ENCODE measurements at places on chromosomes 6 and 20. TPM values are rescaled to one million over a fixed set of nuclear protein-coding genes. Genes with fewer than 3 reads are reported as not detected.

- no peaks in the 10 kb centered on the region for H3K36me3 ChIP-seq
- no peaks in the 10 kb centered on the region for H3K4me1 ChIP-seq
- no peak overlapping the region for H3K4me3 ChIP-seq
- DNase-seq = no peak
- H3K27ac ChIP-seq = no peak overlapping the region
- no peaks in the 10 kb centered on the region for H3K27me3 ChIP-seq
These were observed 547.5 kb upstream of the ADGRB3 start for GRCh38 chr6:68087399-68088133.

DNA sequence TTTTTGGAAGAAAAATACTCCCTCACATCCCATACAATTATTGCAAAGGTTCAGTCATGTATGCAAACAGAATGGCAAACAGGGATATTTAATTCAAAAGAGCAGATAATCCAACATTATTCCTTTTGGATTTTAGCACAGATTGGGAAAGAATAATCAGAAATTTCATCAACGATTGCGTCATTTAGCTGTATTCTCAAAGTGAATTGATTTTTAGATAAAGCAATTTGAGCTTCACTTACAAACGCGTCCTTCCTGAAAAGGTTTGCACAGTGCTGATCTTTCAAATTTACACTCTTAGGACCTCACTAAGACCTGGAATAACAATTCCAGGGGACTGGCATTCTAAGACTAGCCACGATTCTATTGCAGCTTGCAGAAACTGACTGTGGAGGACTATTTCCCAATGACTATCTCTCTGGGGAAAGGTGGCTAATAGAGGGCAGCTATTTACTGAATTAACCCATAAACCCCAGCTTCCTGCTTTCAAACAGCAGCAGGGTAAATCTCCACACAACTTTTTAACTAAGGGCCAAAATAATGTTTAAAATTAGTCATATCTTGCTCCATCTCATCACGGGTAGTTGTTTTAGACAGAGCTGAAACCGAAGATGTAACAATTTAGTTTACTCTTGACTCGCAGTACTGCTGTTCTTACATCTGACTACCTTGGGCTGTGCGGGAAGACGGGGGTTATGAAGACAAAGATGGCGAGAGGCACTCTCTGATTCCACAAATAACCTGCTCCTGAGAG lies 131.2 kb upstream of the FAM184A start:
- no peak for DNase-seq
- no peaks in the 10 kb centered on the region for H3K36me3 ChIP-seq
- H3K4me3 ChIP-seq = no peak overlapping the region
- H3K27ac ChIP-seq = no peak overlapping the region
- H3K4me1 ChIP-seq = no peaks in the 10 kb centered on the region
- H3K27me3 ChIP-seq = no peaks in the 10 kb centered on the region

GRCh38 chr20:50724851-50725723 lies 6.3 kb upstream of the PARD6B start:
- H3K36me3 ChIP-seq = no peaks in the 10 kb centered on the region
- peaks cover 35% of the 10 kb centered on the region for H3K4me1 ChIP-seq

- H3K4me1 ChIP-seq = no peaks in the 10 kb centered on the region
- DNase-seq = no peak
- H3K36me3 ChIP-seq = no peaks in the 10 kb centered on the region
- no peak overlapping the region for H3K4me3 ChIP-seq
- H3K27ac ChIP-seq = no peak overlapping the region
These were observed 63.2 kb upstream of the DUSP22 start for GRCh38 chr6:228881-229651.

DNA sequence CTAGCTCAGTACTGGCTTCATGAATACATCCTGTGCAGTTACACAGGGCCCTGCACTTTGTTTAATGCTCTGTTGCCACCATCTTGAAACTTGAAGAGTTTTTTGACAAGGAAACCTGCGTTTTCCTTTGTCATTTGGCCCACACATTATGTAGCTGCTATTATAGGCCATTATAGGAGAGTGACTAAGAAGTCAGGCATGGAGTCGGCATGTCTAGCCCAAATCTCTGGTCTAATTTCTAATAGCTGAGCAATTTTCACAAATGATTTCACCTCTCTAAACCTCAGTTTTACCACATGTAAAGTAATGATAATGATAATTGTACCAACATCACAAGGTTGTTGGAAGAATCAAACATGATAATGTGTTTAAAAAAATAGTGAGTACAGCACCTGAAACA lies 67.1 kb upstream of the MYLIP start:
- no peaks in the 10 kb centered on the region for H3K36me3 ChIP-seq
- no peak overlapping the region for H3K4me3 ChIP-seq
- no peaks in the 10 kb centered on the region for H3K27me3 ChIP-seq
- DNase-seq = no peak

ID4 gene
- total RNA-seq = 0.36 TPM

PRR18 gene
- not detected for total RNA-seq

DNA sequence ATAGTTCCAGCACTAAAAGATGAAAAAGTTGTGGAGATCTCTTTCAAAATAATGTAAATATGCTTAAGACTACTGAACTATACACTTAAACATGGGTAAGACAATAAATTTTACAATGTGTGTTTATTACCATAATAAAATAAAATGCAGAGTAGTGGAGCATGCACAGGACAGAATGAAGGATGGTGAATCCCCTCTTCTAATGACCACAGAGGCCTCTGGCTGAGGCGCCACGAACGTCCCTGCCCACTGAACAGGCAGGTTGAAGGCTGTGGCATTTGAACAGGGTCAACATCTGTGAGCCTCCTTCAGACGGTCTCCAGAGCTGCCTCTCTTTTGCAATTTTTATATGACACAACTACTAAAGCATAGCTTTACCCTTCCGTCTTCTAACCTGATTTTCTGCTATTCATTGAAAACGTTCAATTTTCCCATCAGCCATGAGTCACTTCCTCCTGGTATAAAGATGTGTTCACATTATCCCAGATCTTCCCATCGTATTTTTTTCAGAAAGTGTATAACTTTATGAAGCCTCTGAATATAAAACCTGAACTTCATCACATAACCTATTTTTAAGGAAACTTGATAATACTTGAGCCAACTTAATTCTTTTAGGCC lies 37.8 kb downstream of the ADGRF4 start:
- peaks cover 5% of the 10 kb centered on the region for H3K4me1 ChIP-seq
- no peak overlapping the region for H3K4me3 ChIP-seq
- no peaks in the 10 kb centered on the region for H3K27me3 ChIP-seq
- DNase-seq = no peak
- H3K36me3 ChIP-seq = no peaks in the 10 kb centered on the region

DNA sequence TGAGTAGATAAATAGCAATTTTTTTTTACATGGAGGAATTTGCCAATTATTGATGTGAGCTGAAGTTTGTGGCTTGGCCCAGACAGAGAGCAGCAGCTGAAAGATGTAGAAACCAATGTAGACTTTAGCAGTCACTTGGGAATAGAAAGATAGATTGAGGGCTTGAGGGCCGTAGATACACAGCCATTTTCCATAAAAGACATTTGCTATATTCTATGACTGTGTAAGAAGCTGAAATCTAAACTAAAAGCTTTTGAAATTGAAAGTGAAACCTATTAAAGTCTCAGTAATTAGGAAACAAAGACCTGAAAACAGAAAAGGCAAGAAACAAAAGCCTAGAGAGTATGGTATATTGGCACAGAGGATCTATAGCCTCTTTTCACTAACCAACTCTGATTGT lies 332.7 kb downstream of the CENPW start:
- H3K36me3 ChIP-seq = no peaks in the 10 kb centered on the region
- no peaks in the 10 kb centered on the region for H3K4me1 ChIP-seq
- DNase-seq = no peak
- H3K27ac ChIP-seq = no peak overlapping the region
- H3K4me3 ChIP-seq = no peak overlapping the region
- no peaks in the 10 kb centered on the region for H3K27me3 ChIP-seq

DNA sequence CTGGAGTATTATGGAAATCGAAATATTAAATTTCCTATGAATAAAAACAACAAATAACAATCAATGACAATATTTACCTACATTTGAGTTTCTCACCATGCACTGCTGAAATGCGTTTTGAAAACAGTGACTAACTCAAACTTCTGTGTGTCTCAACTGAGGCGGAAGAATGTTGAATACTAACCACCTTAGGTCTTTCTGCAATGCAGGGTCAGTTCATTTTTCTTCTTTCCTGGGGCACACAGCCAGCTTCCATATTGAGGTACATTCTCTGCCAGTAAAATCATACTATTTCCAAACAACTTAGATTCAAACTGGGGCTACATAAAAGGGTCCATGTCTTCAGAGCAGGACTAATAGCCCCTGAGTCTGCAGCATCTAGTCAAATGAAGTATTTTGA lies 310.1 kb downstream of the UTRN start:
- H3K27me3 ChIP-seq = no peaks in the 10 kb centered on the region
- DNase-seq = no peak
- H3K4me3 ChIP-seq = no peak overlapping the region
- peaks cover 3% of the 10 kb centered on the region for H3K36me3 ChIP-seq
- H3K4me1 ChIP-seq = peaks cover 5% of the 10 kb centered on the region

OXT gene
- total RNA-seq = not detected

GRCh38 chr6:83168556-83168955 lies 24.5 kb downstream of the PGM3 start:
- DNase-seq = no peak
- no peaks in the 10 kb centered on the region for H3K27me3 ChIP-seq
- H3K27ac ChIP-seq = no peak overlapping the region
- peaks cover 8% of the 10 kb centered on the region for H3K36me3 ChIP-seq
- H3K4me1 ChIP-seq = no peaks in the 10 kb centered on the region

DNA sequence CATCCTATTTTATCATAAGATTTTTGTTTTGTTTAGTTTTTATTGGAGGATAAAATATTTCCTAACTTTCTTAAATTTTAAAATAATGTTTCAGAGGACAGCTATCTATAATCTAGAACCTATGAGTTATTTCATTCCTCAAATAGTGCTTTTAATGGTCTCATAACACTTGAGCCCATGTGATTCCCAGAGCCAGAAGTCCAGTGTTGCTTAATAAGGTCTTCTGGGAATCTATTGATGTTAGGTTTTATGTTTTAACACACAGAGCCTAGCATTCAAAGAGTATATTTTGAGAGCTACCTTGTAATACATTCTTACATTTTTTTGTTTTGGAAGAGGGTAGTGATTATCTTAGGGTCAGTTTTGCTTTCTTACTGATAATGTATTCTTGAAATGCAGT lies 200.2 kb downstream of the CENPW start:
- no peaks in the 10 kb centered on the region for H3K27me3 ChIP-seq
- H3K36me3 ChIP-seq = no peaks in the 10 kb centered on the region
- H3K4me1 ChIP-seq = no peaks in the 10 kb centered on the region
- H3K4me3 ChIP-seq = no peak overlapping the region
- H3K27ac ChIP-seq = no peak overlapping the region

GRCh38 chr6:92864966-92865555 lies 554.3 kb downstream of the EPHA7 start:
- H3K4me3 ChIP-seq = no peak overlapping the region
- no peaks in the 10 kb centered on the region for H3K27me3 ChIP-seq
- no peak for DNase-seq
- no peak overlapping the region for H3K27ac ChIP-seq
- no peaks in the 10 kb centered on the region for H3K36me3 ChIP-seq
- no peaks in the 10 kb centered on the region for H3K4me1 ChIP-seq

GRCh38 chr6:15272562-15272961 lies 26.7 kb downstream of the JARID2 start:
- H3K27me3 ChIP-seq = no peaks in the 10 kb centered on the region
- H3K4me3 ChIP-seq = no peak overlapping the region
- no peak overlapping the region for H3K27ac ChIP-seq
- H3K4me1 ChIP-seq = peaks cover 53% of the 10 kb centered on the region

GRCh38 chr20:44651684-44652423 lies at the start of gene ADA:
Gene ADA (minus strand): TSS chr20:44651699. CDS start chr20:44651607, 92 bp downstream.
- no peaks in the 10 kb centered on the region for H3K27me3 ChIP-seq
- peak within 1 kb of the TSS; percentile 67 for H3K4me3 ChIP-seq
- peak; percentile 47 for DNase-seq
- peaks cover 3% of the 10 kb centered on the region for H3K4me1 ChIP-seq
- H3K36me3 ChIP-seq = no peaks in the 10 kb centered on the region

GPANK1 gene
- 17.3 TPM for total RNA-seq

DNA sequence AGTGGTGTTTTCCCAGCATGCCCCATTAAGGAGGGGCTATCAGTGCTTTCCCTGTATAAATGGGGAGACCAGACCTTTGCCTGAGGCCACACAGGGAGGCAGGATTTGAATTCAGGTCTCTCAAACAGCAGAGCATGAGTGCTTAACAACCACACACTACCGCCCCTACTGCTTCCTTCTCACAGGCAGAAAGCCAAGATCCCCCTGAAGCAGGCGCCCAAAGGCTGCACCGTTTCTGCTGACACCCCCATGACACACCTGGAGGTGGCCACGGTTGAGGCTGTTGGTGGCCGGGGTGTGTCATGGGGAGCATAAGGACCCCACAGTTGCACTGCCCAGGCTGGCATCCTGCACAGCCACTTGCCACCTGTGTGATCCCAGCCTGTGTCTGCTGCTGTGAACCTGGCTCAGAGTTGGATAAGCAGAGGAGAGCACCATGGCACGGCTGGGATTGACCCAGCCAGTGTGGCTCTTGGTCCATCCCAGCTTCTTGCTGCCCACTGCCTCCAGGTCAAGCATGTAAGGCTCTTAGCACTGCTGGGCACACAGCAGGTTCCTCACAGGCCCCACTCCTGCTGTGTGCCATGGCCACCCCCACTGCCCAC lies 28.3 kb downstream of the PCK1 start:
- no peak for DNase-seq
- H3K36me3 ChIP-seq = no peaks in the 10 kb centered on the region
- H3K27me3 ChIP-seq = no peaks in the 10 kb centered on the region
- H3K27ac ChIP-seq = no peak overlapping the region
- no peak overlapping the region for H3K4me3 ChIP-seq

- H3K4me3 ChIP-seq = no peak overlapping the region
- no peaks in the 10 kb centered on the region for H3K27me3 ChIP-seq
- DNase-seq = no peak
- no peak overlapping the region for H3K27ac ChIP-seq
These were observed 90.5 kb upstream of the VGLL2 start for GRCh38 chr6:117174835-117175360.

IP6K3 gene
- total RNA-seq = 570 TPM

GRCh38 chr6:136365776-136366354 lies 76.2 kb upstream of the BCLAF1 start:
- no peak overlapping the region for H3K27ac ChIP-seq
- no peak overlapping the region for H3K4me3 ChIP-seq
- H3K36me3 ChIP-seq = no peaks in the 10 kb centered on the region
- H3K4me1 ChIP-seq = no peaks in the 10 kb centered on the region
- no peaks in the 10 kb centered on the region for H3K27me3 ChIP-seq
- DNase-seq = peak; percentile 43

DNA sequence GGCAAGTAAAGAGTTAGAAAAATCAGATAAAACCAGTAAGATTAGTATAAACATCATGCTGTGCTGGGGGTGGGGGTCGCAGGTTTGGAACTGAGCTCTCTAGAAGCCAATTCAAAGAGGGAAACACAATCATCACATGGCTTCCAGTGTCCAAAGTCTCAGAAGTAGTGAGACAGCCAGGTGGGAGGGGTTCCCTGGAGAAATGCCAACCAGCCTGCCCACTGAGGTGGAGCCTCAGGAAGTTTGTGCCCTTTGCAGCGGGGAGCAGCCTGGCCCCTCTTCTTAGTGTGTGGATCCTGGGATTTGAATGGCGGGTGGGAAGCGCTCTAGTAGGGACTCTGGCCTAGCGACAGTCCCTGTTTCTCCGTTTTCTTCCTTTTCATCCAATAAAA lies 21.4 kb downstream of the C6orf15 start:
- DNase-seq = no peak
- no peaks in the 10 kb centered on the region for H3K36me3 ChIP-seq
- no peaks in the 10 kb centered on the region for H3K27me3 ChIP-seq
- no peak overlapping the region for H3K4me3 ChIP-seq
